ENCODE measurements at places on chromosomes 7 and 10.

GRCh38 chr10:21020545-21020944 lies 123.4 kb upstream of the NEBL start:
- no peak for DNase-seq

DNA sequence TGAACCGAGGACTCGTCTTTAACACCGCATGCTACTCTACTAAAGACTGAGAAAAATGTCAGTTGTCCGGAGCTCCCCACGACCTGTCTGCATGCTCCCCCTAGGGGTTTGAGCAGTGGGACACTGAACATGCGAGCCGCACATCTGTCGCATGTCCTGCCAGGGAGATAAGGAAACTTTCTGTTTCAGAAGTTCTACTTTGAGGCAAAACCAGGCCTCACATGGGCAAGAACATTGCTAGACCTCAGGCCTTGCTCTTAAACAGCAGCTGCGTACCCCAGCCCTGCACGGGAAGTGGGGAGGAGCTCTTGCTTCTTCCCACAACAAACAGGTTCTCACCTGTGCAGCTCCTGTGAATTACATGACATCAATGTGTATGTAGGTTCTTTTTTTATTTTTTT lies 30.3 kb upstream of the HERPUD2 start:
- no peak for DNase-seq

DNA sequence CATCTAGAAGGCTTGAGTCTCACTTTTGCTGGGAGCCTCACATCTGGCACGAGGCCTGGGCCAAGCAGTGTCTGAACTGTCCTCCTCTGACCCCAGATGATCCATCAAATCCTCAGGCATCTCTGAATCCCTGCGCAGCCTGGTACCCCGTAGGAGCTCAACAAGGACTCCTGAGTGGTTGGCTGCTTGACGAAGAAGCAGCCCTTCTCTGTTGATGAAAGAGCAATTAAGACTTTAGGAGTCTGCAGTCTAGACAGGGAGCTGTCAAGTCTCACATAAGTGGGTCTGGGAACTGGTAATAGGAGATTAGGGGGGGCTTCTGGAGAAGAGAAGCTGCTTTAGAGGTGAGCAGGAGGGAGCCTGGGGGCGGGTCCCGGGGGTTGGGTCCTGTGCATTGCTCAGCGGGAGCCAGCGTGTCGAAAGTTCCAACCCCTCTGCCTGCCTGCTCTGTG lies 326.0 kb downstream of the RPS24 start:
- no peak for DNase-seq

DNA sequence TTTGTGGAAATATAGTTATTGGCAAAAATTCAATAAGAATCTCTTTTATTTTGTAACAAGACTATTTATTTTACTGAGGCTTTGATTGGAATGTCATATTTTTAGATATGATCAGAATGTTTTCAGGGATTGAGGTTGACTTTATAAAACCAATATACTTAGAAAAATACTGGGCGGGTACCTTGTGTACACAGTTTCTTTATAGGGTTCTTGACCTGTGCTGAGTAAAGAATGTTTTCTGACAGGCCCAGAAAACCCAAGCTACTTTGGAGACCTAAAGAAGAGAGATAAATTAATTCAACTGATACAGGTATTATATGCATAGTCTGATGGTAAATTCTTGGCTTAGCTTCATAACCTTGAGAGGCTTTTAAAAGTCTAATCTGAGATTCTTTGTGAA lies 23.9 kb upstream of the SPAM1 start:
- DNase-seq = no peak

DNA sequence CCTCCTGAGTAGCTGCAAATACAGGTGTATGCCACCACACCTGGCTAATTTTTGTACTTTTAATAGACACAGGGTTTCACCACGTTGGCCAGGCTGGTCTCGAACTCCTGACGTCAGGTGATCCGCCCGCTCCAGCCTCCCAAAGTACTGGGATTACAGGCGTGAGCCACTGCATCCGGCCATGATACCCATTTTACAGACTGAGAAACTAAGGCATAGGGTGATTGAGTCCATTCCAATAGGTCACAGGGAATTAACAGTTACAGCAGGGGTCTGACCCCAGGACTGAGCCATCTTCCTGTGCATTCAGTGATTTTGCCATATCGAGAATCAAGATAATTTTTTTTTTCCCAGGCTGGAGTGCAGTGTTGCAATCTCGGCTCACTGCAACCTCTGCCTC lies 12.3 kb upstream of the CTBP2 start:
- no peak for DNase-seq

DNA sequence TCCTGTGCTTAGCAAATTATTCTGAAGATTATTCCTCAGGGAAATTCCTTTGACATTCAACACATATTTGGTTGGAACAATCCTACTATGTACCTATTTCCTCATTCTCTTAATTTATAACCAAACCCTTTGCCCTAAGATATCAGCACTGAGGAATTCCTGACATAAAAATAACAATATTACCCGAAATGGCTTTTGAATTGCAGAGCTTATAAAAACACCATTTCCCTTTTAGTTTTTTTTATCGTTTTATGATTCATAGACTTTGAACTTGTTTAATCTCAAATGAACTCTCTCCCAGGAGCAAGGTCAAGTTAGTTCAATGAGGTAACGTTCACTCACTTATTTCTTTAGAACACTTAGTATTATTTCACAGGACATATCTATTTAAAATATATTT lies 7.7 kb upstream of the ABCB1 start:
- DNase-seq = no peak

GRCh38 chr10:89645742-89646172 lies 715 bp upstream of the PANK1 start:
- no peak for DNase-seq

DNA sequence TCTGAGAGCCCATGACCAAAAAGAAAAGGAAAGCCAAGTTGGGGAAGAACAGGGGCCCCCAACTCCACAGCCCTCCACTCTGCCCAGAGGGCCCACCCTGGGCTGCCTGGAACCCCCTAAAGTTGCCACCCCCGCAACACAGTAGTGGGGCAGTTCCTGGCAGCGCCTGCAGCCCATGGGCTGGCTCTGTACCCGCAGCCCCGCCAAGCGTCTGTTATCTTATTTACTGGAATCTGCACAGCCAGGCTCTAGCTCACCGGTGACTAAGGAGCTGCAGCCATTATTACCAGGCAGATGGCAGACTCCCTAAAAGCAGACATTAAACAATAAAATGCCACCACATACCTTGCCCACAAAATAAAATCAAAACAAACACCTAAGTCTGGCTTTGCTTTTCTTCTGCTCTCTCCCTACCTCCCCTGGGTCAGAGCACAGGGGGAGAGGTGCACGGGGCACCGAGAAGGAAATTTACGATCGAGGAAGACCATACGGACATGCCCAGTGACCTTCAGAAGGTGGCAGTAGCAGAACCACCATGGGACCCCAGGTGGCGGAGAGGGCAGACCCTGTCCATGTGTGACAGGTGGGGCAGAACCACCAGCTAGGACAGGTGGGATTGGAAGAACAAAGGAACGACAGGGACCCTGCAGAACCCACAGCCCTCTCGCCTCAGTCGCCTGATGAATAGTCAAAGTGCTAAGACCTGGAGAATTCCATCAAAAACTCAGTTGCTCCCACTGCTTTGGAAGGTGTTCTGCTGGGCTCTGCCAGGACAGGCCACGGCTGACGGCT lies 66.3 kb downstream of the PRKAG2 start:
- no peak for DNase-seq

DNA sequence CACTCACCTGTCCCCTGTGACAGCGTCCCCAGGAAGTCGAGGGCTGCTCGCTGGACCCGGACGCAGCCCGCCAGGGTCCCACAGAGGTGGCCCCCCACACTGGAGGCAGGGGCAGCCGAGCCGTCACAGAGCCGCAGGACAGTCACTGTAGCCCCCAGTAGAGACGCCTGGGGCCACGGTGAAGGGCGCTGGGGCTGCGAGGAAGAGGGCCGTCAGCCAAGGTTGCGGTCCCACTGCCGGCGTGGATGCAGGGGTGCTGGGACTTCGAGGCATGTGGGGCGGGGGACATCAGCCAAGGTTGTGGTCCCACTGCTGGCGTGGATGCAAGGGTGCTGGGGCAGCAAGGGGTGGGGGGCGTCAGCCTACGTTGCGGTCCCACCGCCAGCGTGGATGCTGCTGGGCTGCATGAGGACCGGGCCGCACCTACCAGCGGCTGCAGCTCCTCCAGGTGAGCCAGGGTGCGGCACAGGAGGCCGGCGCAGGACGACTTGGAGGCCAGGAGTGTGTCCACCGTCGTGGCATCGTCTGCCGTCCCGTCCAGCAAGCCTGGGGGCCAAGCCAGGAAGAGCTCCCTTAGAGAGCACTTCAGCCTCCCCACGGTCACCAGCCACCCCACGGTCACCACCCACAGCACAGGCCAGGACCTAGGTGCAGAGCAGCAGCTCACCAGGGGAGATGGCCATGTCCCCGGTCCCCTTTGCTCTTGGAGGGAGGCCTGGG lies 13.9 kb downstream of the BRAT1 start:
- DNase-seq = no peak

- peak; percentile 23 for DNase-seq
Measured at GRCh38 chr10:124671486-124672075, 72.6 kb downstream of the FAM53B start.

DNA sequence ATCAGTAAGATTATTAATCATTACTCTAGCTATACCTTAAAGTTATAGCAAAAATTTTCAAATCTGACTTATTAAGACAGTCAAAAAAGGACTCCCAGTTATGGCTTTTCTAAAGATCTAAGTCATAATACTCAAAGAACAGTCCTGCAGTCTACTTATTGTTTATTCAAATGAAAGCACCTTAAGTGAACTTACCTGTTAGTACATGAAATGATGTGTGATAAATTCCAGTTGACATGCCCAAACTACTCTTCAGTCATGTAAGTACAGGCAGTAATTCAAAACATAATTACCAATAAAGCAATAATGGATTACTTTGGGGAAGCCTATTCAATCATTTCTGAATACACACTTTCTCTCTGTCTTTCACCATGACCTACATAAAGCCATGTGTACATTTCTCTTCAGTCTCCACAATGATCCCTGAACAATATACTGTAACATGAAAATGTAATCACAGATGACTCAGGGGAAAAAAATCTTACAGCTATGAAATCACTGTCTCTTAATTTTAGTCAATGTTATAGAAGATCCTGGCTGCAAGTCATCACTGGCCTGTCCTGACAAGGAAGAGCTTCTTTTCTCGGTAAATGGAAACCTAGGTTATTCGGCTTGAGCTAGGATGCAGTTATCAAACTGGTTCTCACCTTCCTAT lies 420.7 kb upstream of the LRRTM3 start:
- DNase-seq = no peak

- peak; percentile 30 for DNase-seq
Measured at GRCh38 chr7:66629222-66630062, 761 bp downstream of the KCTD7 start.

GRCh38 chr7:124162667-124163066 lies 129.8 kb upstream of the TMEM229A start:
- DNase-seq = no peak

GRCh38 chr7:30738026-30738915 lies 13.7 kb upstream of the INMT start:
- DNase-seq = no peak

- peak; percentile 37 for DNase-seq
Measured at GRCh38 chr7:11170175-11170574, 196.5 kb downstream of the PHF14 start.

- DNase-seq = no peak
Measured at GRCh38 chr7:139898483-139898882, 69.4 kb downstream of the TBXAS1 start.

GRCh38 chr7:47710201-47710935 lies 128.5 kb upstream of the TNS3 start:
- no peak for DNase-seq

DNA sequence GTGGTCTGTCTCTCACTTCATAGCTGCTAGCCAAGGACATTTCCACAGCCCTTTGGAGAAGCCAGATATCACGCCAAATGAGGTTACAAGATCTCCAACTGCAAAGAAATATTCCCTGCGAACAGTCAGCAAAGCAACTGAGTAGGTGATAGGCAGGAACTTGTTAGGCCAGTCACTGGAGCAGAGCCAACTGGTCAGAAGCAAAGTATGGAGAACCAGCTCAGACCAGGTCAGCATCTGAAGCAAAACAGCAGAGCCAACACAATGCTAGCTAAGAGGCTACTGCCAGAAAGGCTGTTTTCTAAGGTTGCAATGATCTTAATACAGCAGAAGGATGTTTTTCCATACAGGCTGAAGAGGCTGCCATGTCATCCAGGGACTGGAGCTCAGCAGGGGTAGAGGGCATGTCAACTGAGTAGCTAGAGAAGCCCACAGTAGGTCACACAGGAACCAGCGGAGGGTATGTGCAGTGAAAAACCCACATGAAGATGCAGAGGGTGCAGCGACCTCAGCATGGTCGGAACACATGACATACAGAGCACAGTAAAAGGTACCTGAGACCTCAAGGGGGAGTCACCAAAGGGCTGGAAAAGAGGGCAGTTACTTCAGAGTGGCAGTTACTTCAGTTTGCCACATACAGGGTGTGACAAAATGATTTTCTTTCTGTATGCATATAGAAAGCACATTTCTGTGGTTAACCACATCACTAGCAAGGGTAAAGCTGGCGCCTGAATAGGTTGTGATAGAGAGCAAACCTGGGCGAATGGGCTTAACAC lies 8.9 kb downstream of the SEC31B start:
- DNase-seq = no peak

- peak; percentile 51 for DNase-seq
Measured at GRCh38 chr7:131945313-131945911, 389.0 kb upstream of the PODXL start.

GRCh38 chr7:88150033-88150432 lies 69.8 kb downstream of the SRI start:
- no peak for DNase-seq

- no peak for DNase-seq
Measured at GRCh38 chr10:78658645-78659597, 409.8 kb upstream of the ZMIZ1 start.

DNA sequence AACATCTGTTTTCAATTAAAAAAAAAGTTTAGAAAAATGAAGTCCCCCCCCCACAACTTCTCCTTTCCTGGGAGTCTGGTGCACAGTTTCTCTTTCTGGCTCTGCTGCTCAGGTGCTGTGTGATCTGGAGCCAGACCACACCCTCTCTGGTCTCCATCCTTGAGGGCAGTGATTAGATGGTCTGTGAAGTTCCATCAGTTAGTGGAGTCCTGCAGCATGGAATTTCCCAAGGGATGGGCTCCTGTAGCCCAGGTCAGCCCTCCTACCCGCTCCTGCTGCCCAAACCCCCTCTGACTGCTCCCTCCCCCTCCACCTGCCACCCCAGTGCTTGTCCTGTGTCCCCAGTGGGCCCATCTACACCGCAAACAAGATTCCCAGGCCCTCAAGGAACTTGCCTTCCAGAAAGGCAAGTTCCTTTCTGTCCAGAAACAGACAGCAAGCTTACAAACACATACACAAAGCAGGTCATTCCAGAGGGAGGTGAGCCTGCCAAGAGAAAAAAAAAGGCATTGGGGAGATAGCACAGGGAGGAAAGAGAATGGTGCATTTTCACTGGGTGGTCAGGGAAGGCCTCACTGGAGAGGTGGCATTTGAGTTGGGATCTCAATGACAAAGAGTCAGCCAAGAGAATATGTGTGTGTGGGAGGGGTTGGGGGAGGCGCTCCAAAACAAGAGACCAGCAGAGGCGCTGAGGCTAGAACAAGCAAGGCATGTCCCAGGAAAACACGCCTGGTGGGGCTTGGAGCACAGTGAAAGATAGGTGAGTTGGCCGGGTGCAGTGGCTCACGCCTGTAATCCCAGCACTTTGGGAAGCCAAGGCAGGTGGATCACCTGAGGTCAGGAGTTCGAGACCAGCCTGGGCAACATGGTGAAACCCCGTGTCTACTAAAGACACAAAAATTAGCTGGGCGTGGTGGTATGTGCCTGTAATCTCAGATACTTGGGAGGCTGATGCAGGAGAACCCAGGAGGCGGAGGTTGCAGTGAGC lies 49.5 kb upstream of the SLC29A3 start:
- DNase-seq = no peak

GRCh38 chr10:62638062-62638477 lies 166.4 kb upstream of the ADO start:
- DNase-seq = no peak

GRCh38 chr7:151851145-151851751 lies 25.7 kb downstream of the PRKAG2 start:
- DNase-seq = no peak

Data from NCI-H1436 (cell line).